ENCODE measurements at places on chromosomes 6 and 20. TPM values are rescaled to one million over a fixed set of nuclear protein-coding genes. Genes with fewer than 3 reads are reported as not detected.
A peak's percentile ranks its signal among the peaks of the same experiment; 100 is the strongest.

Gene C20orf202
- total RNA-seq = 0.24 TPM

Gene IMPG1
- total RNA-seq = not detected

Gene CCN6
- total RNA-seq = not detected

Gene KIF13A
- 40.1 TPM for total RNA-seq

Gene CCND3
- 172 TPM for total RNA-seq

Gene CAGE1
- not detected for total RNA-seq

Gene THBS2
- 4.2 TPM for total RNA-seq

GRCh38 chr6:8658416-8658815 is 223.1 kb upstream of the SLC35B3 start:
- H3K4me1 ChIP-seq = peaks cover 10% of the 10 kb centered on the region
- no peaks in the 10 kb centered on the region for H3K27me3 ChIP-seq
- no peaks in the 10 kb centered on the region for H3K36me3 ChIP-seq
- no peak overlapping the region for H3K4me3 ChIP-seq
- no peak for DNase-seq

- H3K4me1 ChIP-seq = peaks cover 27% of the 10 kb centered on the region
- H3K27me3 ChIP-seq = no peaks in the 10 kb centered on the region
- DNase-seq = no peak
Observed at GRCh38 chr6:71289039-71289801, 609 bp downstream of the OGFRL1 start.

- no peak overlapping the region for H3K4me3 ChIP-seq
- H3K4me1 ChIP-seq = no peaks in the 10 kb centered on the region
- H3K27me3 ChIP-seq = no peaks in the 10 kb centered on the region
- H3K27ac ChIP-seq = no peak overlapping the region
- no peak for DNase-seq
Observed at GRCh38 chr6:52293067-52293466, 8.5 kb upstream of the MCM3 start.

DNA sequence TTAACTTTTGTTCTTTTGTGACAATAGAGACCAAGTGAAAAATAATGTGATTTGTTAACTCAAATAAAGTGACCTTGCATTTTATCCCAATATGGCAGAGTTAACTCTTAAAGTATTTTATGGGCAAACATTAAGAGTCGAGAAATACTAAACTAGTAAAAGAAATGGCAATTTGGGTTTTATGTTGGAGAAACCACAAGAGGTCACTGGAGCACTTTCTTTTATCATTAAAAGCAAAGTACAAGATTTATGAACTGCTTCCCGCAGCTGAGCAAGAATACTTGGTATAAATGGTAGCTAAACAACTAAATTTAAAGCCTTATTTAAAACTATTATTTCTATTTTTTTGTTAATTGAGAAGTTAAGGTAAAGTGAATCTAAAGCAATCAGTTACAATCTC is 33.5 kb upstream of the MCM9 start:
- no peaks in the 10 kb centered on the region for H3K36me3 ChIP-seq
- no peak overlapping the region for H3K27ac ChIP-seq
- H3K4me1 ChIP-seq = no peaks in the 10 kb centered on the region

- peaks cover 19% of the 10 kb centered on the region for H3K4me1 ChIP-seq
- H3K27me3 ChIP-seq = no peaks in the 10 kb centered on the region
- H3K36me3 ChIP-seq = no peaks in the 10 kb centered on the region
- no peak overlapping the region for H3K27ac ChIP-seq
Observed at GRCh38 chr6:134063121-134063965, 10.9 kb upstream of the SLC2A12 start.

DNA sequence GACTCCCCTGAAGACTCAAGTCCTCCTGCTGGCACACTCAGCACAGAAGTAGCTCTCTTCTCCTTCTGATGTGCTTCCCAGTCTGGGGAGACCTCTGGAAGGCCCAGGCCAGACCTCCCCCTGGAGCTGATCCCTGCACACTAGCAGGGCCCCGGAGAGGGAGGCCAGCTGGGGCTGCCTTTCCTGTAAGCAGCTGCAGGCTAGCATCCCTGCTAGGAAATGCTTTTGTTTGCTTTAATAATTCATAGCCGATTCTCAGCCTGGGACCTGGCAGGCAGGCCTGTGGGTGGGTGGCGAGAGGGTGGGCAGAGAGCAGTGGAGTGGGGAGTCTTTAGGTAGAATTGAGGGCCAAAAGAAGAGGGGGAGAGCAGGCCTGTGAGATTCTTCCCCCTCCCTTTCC is 5.2 kb downstream of the EBF4 start:
- H3K27ac ChIP-seq = no peak overlapping the region
- peaks cover 64% of the 10 kb centered on the region for H3K27me3 ChIP-seq
- peaks cover 9% of the 10 kb centered on the region for H3K4me1 ChIP-seq

GRCh38 chr6:157789861-157790260 is 33.2 kb upstream of the SNX9 start:
- no peak overlapping the region for H3K27ac ChIP-seq
- no peaks in the 10 kb centered on the region for H3K4me1 ChIP-seq

DNA sequence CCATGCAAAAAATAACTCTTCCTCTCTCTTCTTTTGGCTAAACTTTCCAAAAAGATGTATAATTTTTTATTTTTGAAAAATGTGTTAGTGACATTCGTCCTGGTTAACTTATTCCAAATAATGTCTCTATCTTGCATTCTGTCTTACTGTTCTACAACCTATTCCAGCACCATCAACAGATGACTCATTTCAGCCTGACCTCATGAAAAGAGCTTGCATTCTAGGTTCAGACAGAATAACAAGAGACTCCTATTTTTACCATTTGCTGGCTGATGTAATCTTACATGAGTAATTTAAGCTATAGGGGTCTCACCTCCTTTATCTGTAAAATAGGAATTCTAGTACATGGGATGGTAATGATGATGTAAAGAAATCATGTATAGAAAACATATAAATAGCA is 109.0 kb downstream of the FUT9 start:
- H3K4me3 ChIP-seq = no peak overlapping the region
- peaks cover 10% of the 10 kb centered on the region for H3K4me1 ChIP-seq
- no peak overlapping the region for H3K27ac ChIP-seq
- no peak for DNase-seq

- peaks cover 48% of the 10 kb centered on the region for H3K4me1 ChIP-seq
- H3K27ac ChIP-seq = no peak overlapping the region
- no peak for DNase-seq
- H3K4me3 ChIP-seq = no peak overlapping the region
- no peaks in the 10 kb centered on the region for H3K36me3 ChIP-seq
Observed at GRCh38 chr6:146881228-146882181, 282.7 kb downstream of the ADGB start.

DNA sequence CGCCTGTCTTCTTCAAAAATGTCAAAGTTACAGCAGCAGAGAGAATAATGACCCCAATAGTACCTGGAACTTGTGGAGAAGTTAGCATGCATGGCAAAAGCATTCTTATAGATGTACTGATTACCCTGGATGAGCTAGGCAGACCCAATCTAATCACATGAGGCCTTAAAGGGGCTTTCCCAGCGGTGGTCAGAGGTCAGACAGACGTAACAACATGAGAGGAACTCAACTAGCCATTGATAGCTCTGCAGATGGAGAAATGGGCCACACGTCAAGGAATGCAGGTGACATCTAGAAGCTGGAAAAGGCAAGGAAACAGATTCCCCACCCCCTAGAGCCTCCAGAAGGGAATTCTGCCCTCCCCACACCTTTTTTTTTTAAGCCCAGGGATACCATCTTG is 156.8 kb upstream of the ARID1B start:
- H3K4me1 ChIP-seq = peaks cover 12% of the 10 kb centered on the region
- no peak for DNase-seq
- no peak overlapping the region for H3K27ac ChIP-seq

GRCh38 chr6:152836523-152836922 is 85.9 kb downstream of the VIP start:
- no peaks in the 10 kb centered on the region for H3K36me3 ChIP-seq
- no peak for DNase-seq
- no peaks in the 10 kb centered on the region for H3K27me3 ChIP-seq
- no peaks in the 10 kb centered on the region for H3K4me1 ChIP-seq
- H3K4me3 ChIP-seq = no peak overlapping the region
- no peak overlapping the region for H3K27ac ChIP-seq

GRCh38 chr6:28125401-28125800 is 992 bp downstream of the ZSCAN16 start:
- H3K4me3 ChIP-seq = peak overlapping the region; percentile 98
- peaks cover 19% of the 10 kb centered on the region for H3K4me1 ChIP-seq
- H3K36me3 ChIP-seq = peaks cover 10% of the 10 kb centered on the region
- no peak for DNase-seq
- H3K27me3 ChIP-seq = no peaks in the 10 kb centered on the region
- peak overlapping the region; percentile 89 for H3K27ac ChIP-seq

- H3K27me3 ChIP-seq = no peaks in the 10 kb centered on the region
- no peak overlapping the region for H3K4me3 ChIP-seq
- H3K36me3 ChIP-seq = no peaks in the 10 kb centered on the region
- DNase-seq = no peak
- H3K4me1 ChIP-seq = no peaks in the 10 kb centered on the region
Observed at GRCh38 chr6:91352878-91353277, 766.0 kb upstream of the MAP3K7 start.

DNA sequence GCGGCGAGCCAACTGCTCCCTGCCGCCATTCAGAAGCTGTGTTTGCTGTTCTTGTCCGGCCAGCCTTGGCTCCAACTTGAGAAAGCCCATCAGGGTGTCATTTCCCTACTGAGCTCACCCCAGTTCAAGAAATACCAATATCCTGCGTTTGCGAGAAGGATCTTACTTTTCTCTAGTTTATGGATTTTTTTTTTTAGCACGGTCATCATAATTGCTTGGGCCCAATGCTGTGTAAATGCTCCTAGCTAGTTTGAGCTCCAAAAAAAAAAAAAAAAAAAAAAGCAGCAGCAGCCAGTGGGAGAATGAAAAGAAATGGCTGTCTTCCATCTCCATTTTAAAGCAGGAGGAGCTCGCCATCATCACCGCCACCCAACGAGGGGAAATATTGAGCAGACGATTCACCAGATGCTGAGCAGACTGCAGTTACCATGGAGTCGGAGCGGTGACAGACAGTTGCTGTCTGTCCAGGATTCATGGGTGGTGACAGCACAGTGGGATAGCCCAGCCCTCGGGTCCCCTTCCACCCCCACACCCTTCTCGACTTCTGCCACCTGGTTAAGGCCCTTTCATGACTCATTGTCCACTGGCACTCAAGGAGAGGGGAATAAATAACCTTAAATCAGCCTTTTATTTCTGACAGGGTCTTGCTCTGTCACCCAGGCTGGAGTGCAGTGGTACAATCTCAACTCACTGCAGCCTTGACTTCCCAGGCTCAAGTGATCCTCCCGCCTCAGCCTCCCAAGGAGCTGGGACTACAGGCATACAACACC is 132.4 kb upstream of the SNX9 start:
- no peak for DNase-seq
- no peak overlapping the region for H3K27ac ChIP-seq
- peaks cover 13% of the 10 kb centered on the region for H3K27me3 ChIP-seq
- no peaks in the 10 kb centered on the region for H3K36me3 ChIP-seq
- no peaks in the 10 kb centered on the region for H3K4me1 ChIP-seq

- peaks cover 27% of the 10 kb centered on the region for H3K4me1 ChIP-seq
- H3K36me3 ChIP-seq = peaks cover 8% of the 10 kb centered on the region
- no peak for DNase-seq
- no peaks in the 10 kb centered on the region for H3K27me3 ChIP-seq
Observed at GRCh38 chr6:158569036-158569435, 9.1 kb downstream of the TMEM181 start.

DNA sequence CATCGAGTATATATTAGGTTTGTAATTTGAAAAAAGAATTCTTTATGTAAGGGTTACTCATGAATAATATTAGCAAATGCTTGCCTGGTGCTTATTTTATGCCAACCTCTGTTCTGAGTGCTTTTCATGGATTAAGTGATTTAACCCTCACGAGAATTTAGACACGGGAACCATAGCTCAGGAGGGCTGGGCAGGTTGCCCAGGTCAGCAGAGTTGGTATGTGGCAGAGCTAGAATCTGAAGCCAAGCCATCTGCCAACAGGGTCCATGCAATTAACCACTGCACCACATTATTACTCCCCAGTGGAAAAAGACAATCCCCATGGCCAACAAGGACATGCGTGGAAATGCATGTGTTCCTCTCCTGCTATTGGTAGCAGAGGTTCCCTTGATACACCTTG is 345.6 kb downstream of the CDC5L start:
- no peaks in the 10 kb centered on the region for H3K36me3 ChIP-seq
- no peak for DNase-seq
- H3K27ac ChIP-seq = no peak overlapping the region
- H3K4me1 ChIP-seq = peaks cover 13% of the 10 kb centered on the region
- H3K4me3 ChIP-seq = no peak overlapping the region
- no peaks in the 10 kb centered on the region for H3K27me3 ChIP-seq

DNA sequence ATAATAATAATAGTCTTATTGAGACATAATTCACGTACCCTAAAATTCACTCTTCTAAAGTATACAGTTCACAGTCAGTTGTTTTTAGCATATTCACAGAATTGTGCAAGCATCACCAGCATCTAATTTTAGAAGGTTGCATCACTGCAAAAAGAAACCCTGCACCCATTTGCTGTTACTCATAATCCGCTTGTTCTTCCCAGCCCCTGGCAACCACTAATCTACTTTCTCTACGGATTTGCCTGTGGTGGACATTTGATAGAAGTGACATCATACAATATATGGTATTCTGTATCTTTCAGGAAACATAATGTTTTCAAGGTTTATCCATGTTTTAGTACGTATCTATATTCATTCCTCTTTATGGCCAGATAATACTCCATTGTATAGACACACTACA is 41.5 kb upstream of the FAM184A start:
- no peak overlapping the region for H3K27ac ChIP-seq
- H3K36me3 ChIP-seq = peaks cover 3% of the 10 kb centered on the region
- no peak for DNase-seq
- no peak overlapping the region for H3K4me3 ChIP-seq
- H3K4me1 ChIP-seq = no peaks in the 10 kb centered on the region

DNA sequence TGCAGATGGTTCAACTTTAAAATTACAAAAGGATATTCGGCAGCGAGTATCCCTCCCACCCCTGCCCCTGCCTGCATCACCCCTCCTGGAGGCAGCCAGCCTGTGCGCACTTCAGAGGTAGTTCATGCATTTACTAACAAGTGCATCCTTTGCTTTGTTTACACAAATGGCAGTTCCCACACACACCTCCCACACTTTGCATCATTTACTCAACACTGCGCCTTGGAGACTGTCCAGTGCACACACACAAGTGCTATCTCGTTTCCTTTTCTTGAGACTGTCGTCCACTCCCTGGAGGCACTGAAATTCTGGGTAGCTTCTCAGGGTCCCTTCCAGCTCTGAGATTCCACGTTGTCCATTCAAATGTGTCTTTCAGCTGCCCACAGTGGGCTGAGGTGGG is 53.1 kb upstream of the VSX1 start:
- no peaks in the 10 kb centered on the region for H3K4me1 ChIP-seq
- no peak overlapping the region for H3K4me3 ChIP-seq
- DNase-seq = no peak
- H3K27ac ChIP-seq = no peak overlapping the region
- H3K36me3 ChIP-seq = no peaks in the 10 kb centered on the region

DNA sequence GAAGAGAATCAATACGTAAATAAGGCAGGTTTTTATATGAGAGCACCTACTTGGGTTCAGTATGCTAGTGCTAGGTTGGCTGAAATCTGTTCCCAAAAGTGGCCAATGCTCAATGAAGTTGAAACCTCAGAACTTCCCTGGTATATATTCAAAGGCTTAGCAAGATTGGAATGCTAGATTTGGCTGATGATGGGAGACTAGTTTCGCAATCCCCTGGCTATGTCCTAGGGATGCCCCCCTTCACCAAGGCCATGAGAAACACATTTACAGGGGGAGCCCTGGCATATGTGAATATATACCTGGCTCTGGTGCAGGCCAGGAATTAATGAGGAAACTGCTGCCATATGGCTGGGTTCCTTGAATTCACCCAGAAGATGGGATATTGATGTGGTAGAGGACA is 142.4 kb upstream of the C6orf118 start:
- H3K36me3 ChIP-seq = no peaks in the 10 kb centered on the region
- no peak for DNase-seq
- H3K27me3 ChIP-seq = no peaks in the 10 kb centered on the region
- peaks cover 7% of the 10 kb centered on the region for H3K4me1 ChIP-seq
- no peak overlapping the region for H3K4me3 ChIP-seq
- H3K27ac ChIP-seq = no peak overlapping the region

All from type B pancreatic cell (in vitro differentiated cells).